ENCODE measurements at places on chromosomes 6 and 20.

- no peak for DNase-seq
These were observed 34.6 kb upstream of the RNF8 start for GRCh38 chr6:37319156-37319555.

DNA sequence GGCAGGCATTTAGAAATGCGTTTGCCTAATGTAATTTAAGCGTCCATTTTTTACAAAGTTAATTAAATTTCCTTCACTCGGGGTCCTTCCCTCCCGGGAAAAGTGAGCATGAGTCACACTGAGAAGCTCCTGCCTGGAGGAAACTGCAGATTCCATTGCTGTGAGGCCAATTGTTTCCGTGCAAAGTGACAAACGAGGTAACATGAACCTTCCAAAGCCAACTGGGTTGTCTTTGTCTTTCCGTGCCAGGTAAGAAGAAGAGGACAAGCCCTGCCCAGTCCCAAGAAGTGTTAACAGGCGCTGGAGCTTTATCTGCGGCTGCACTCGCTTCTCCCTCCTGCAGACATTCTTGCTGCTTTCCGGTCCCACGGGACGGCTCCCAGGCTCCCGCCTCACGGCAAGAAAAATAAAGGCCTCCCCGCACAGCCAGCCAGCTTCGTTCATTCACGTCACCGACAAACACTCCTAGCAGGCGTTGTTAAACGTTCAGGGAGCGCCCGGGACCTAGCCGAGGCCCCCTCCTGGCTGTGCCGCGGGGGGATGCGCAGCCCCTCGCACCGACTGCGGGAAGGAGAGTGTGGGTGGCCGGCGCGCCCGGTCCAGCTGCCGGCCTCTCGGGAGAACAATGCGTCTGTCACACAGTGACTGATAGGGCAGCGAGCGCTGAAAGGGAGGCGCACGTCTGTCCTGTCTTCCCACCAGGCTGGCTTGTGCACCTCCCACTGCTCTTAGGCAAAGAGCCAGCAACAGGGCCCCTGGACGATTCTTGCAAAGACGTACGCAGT is 61.5 kb upstream of the HDDC2 start:
- DNase-seq = no peak

DNA sequence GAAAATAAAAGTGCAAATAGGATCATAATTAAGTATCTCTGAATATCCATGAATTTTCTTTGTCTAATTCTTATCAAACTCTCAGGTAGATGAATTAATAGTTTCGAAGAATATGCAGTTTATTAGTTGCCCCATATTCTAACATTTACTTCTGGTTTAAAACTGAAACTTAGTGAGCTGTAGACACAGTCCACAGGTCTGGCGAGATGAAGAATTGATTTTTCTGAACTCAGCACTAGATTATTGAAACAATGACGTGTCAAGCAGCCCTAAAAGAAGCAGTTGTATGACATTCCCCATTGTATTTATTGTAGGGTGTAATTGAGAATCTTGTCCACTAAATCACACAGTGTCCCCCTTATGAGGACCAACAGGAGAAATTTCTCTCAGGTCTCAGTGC is 407.1 kb downstream of the GRIK2 start:
- no peak for DNase-seq

GRCh38 chr6:12343440-12344162 is 53.4 kb downstream of the EDN1 start:
- DNase-seq = no peak

DNA sequence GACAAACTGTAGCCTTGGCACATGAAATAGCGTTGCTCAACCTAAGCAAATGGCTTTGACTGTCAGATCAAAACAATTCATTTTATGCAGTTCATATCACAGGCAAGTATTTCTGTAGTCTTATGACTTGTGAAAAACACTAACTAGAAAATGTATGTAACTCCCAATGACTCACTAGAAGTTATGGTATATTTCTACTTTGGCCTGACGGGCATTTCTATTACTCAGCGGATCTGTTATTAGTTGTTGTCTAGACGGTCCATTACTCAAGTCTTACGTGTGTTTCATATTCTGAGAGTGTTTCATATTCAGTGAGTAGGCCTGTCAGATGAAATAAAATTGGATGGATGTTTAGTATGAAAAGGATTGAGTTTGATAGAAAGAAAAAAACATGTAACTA is 880.9 kb downstream of the PRIM2 start:
- DNase-seq = no peak

- no peak for DNase-seq
These were observed 177.6 kb downstream of the UST start for GRCh38 chr6:148924226-148925012.

DNA sequence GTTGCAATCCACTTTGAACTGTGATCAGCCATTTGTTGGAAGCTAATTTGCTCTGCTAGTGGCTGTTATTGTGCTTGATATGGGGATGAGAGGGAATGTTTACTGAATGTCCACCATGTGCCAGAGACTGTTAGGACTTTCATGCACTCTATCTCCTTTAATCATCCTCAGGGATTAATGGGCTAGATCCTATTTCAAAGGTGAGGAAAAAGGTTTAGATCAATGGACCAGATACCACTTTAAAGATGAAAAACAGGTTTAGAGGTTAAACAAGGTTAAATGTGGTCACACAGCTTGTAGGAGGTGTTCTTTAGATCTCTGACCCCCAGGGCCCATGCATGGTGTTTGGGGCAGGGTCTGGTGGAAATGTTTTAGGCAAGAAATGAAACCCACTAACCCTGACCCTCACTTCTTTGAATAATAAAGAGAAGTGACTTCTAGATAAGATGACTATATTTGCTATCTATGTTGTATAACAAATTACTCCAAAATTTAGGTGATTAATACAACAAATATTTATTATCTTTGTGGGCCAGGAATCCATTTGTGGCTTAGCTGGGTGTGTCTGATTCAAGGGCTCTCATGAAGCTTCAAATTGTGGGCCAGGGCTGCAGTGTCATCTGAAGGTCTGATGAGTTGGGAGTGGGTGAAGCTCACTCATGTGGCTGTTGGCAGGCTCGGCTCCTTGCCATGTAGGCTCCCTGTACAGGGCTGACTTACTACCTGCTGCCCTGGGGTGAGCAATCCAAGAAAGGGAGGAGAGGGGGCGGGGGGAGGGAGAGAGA is 127.8 kb upstream of the FOXA2 start:
- no peak for DNase-seq

- DNase-seq = no peak
These were observed 3.1 kb downstream of the RHAG start for GRCh38 chr6:49633541-49633940.

DNA sequence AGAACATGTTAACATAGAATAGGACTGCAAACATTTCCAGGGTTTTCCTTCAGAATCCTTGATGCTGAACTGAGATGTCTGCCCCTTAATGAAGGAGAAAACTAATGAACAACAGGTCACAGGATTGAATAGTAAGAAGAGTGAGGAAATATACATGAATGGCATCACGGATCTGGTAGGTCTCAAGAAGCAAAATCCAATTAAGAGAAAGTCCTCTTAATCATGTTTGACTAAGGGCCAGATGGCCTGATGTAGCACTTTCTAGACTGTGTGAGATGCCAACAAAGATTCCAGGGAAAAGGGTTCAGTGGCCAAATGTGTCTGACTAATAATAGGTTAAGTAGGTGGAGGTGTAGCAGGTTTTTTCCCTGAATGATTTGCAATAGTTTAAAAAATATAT is 13.7 kb upstream of the SHPRH start:
- no peak for DNase-seq

DNA sequence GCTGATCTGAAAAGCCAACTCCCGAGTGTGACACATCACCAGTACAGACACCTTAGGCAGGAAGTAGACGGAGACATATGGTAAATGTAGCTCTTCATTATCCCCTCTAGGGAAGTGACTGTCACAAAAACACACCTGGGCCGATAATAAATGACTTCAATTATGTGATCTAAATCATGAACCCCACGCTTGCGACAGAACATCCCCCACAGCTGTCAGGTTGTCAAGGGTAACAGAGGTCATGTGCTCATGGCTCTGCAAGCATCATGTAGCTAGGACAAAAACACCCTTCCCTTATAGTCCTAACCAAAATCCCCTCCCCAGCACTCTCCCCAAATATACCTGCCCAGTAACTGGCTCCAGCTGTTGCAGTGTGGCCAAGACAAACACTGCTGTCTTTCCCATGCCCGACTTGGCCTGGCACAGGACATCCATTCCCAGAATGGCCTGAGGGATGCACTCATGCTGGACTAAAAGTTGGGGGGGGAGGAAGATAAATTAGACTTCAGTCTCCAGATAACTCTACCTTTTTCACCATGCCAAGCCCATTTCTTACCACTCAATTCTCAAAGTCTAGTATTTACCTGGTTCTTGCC is 2.9 kb downstream of the DDX39B start:
- no peak for DNase-seq

GRCh38 chr6:103335412-103335811 is 1524.3 kb downstream of the HACE1 start:
- no peak for DNase-seq

- DNase-seq = no peak
These were observed 136.9 kb downstream of the SASH1 start for GRCh38 chr6:148479497-148479896.

DNA sequence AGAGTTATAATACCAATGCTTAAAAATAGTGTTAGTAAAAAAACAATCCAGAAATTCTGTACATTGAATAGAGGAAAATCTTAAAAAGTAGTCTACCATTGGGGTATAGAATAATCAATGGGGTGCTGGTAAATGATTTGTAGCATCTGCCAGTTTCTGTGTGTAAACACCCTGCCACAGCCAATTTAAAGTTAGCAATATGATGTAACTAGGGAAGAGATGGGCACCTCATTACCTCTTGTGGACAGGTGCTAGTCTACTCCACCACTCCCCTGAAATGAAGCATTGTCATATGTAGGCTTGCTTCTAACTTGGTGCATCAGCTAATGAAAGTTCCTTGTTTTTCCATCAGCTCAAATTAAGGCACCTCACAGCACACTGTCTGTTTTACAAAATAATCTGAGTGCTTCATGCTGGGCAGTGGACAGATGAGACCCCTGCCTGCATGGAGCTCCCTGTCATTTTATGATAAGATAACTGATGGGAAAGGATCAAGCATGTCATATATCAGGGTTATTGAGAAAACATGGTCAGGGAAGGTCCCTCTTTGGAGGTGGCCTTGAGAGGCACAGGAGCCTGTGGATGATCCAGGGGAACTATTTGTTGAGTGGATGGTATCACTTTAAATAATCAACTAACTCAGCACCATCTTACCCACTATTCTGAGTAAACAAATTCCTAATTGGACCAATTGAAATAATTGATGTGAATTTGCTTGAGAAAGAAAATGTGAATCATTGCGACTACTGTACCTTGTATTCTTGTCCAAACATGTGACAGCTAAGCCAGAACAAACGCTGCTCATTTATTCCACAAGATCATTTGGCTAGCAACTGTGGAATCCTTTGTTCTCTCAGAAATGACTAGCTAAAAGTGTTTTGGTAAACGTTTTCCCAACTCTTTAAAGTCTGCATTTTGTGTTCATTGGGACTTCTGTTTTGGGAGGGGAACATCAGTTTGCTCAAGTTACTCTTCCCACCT is 45.9 kb upstream of the CSE1L start:
- DNase-seq = no peak

GRCh38 chr6:112665114-112665513 is 318.0 kb downstream of the RFPL4B start:
- no peak for DNase-seq

DNA sequence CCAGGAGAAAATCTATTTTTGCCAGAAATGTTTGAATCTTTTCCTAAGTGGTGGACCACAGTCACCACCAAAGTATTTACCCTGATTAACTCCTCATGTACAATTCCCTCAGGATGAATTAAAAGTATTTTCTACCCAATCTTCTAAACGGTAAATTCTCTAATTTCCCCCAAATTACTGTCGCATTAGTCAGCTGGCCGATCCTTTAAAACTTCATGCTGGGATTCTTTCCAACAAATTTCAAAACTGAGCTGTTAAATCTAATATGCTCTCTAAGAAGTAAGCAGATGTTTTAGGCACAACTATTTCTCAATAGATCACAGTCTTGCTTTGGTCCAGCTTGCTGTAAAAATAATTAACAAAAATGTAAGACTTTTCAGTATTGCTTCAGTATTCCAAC is 447.2 kb downstream of the FRK start:
- DNase-seq = no peak

- DNase-seq = no peak
These were observed 280.1 kb downstream of the PREX1 start for GRCh38 chr20:48547664-48548063.

DNA sequence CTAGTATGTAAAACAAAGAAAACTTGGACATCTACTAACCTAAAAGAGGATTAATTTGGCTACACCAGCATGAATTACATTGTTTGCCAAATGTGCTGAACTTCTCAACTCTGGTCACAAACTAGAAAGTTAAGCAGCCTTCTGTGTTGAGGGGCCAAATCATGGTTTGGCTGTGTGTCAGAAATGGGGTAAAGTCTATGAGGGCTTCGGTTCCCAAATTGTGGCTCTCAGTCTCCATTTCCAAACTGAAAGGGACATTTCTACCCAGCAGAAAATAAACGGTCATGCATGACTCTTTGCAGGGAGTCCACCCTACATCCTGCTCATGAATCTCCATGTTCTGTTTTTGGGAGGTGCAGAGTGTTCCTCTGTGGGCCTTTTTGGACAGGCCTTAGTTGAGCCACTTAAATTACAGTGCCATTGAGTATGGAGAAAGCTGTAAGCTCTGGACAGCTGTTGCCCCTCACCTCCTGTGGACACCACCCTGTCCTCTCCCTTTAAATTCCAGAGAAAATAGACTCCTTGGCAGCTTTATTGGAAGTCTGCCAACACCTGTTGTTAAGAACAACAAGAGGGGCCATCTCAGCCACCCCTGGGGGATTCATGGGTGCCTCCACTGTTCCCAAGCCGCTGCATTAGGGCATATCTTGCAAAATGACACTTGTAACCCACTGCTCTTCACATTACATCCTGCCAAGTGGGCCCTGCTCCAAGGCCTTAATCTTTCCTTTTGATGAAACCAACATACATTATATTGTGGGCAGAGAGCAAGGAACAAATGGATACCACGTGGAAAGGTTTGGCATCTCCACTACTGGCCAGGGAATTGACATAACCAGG is 27.5 kb upstream of the SNRPC start:
- no peak for DNase-seq

- no peak for DNase-seq
These were observed 26.8 kb downstream of the MANBAL start for GRCh38 chr20:37316116-37316774.

DNA sequence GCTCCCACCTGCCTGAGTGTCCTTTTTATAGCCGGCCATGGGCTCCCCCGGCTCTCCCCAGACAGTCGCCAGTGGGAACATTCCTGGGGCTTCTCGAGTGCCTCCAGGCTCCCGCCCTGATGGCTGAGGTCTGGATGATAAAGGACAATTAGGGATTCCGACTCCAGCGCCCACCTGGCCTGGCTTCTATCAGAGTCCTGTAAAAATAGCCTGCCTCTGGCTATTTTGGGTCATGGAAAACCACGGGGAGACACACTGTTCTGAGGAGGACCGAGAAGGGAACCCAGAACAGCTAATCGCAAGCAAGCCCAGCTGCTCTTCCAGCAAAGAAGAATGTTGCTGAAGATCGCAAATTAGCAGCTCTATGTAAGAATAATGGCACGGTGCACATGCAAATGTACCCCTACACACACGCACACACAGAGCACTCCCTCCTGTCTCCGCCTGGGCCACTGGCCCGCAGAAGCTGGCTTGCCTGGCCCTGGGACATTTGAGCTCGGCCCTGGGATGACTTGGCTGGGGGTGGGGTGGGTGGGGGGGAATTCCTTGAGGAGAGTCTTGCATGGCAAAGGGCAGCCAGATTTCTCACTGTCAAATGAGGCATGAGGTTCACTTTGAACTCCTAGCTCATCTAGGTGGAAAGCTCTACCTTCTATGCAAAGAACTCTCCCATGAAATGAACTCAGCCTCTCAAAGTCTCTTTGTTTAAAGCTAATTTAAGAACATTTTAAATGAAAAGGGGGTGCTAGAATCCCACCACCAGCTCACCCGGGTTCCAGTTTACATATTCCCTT is 55.3 kb downstream of the CTCFL start:
- DNase-seq = no peak

Measured in stimulated activated CD4-positive, alpha-beta T cell treated with anti-CD3 and anti-CD28 coated beads, TNF-alpha, amount 100 ng/mL, for 48 hours (primary cell).